ENCODE measurements at places on chromosomes 6 and 20. TPM values are rescaled to one million over a fixed set of nuclear protein-coding genes. Genes with fewer than 3 reads are reported as not detected.

- no peak for DNase-seq
Measured at GRCh38 chr6:20068421-20068988, 143.8 kb downstream of the MBOAT1 start.

- peak; percentile 6 for DNase-seq
Measured at GRCh38 chr20:19275630-19276071, 63.2 kb downstream of the SLC24A3 start.

DNA sequence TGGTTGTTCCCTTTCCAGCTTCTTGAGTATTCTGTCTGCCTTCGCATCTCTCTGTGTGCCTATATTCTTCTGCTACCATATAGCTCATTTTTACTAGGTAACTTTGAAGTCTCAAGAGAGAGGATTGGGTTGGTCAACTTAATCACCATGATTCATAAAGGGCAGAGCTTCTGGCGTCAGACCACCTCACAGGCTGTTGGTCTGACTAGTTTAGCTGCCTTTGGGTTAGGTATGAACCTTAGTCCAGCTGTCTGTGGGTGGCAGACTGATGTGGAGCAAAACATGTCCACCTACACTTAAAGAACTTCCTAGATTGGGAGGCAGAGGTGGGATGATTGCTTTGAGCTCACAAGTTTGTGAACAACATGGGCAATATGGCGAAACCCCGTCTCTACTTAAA, 192.2 kb upstream of the SGK1 start:
- no peak for DNase-seq

- DNase-seq = no peak
Measured at GRCh38 chr6:22637782-22638181, 68.4 kb downstream of the HDGFL1 start.

- no peak for DNase-seq
Measured at GRCh38 chr6:165986914-165987482, 180.7 kb downstream of the TBXT start.

DNA sequence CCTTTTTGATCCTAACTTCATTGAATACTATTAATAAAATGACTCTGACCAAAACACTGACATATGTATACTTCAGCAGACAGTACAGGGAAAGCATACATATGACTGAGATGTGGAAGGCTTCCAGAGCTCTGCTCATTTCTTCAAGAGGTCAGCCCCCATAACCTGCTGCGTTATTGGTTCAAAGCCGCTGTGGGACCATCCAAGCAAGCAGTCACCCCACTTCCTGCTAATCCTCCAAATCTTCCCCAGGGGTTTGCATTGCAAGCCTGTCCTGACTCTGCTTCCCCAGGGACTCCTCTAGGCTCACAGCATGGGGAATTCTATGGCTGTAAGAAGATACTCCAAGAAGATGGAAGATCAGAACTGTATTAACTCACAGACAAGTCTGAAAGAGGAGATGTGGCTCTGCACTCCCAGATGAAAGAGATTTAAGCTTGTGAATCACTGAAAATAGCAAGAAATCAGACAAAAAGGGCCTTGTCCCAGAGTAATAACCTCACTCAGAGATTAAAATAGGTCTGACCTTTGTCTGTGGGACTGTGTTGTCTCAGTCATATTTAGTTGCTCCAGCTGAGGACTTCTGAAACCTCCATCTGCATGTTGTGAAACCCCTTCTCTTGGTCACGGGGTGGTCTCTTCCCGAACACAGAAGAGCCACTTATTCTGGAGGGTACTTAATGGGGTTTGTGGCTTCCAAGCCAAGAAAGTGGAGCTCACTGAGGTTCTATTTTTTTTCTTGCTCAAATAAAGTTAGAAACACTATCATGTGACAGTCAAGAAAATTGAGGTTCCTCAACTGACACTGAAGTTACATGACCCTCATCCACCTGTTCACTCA, 101.5 kb upstream of the MARCKS start:
- no peak for DNase-seq

DNA sequence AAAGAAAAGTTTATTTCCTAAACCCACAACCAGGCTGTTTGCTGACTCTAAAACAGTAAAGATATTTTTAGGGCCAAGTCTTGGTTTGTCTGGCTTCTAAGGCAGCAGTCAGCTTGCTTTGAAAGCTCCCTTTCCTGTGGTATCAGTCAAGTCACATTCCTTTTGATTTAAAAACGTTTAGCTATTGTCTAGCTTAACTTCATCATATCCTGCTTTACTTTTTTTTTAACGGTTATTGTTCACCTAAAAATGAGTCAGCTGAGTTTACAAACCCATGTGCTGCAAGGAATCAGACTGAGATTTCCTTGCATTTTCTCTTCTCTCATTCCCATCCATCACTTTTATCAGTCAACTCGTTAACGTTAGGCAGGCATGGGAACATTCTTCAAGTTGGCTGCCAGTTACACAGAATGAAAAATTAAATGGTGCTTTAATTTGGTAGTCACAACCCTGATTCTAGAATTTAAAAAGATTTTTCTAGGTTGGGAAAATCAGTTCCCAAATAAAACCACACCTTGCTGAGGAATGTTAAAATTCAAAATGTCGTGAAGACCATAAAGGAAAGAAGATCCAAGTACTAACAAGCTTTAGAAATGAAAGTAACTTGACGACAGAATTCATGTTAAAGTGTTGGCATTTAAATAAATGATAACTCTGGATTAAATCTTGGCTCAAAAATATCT, 45.9 kb downstream of the ELOVL5 start:
- DNase-seq = peak; percentile 80

DNA sequence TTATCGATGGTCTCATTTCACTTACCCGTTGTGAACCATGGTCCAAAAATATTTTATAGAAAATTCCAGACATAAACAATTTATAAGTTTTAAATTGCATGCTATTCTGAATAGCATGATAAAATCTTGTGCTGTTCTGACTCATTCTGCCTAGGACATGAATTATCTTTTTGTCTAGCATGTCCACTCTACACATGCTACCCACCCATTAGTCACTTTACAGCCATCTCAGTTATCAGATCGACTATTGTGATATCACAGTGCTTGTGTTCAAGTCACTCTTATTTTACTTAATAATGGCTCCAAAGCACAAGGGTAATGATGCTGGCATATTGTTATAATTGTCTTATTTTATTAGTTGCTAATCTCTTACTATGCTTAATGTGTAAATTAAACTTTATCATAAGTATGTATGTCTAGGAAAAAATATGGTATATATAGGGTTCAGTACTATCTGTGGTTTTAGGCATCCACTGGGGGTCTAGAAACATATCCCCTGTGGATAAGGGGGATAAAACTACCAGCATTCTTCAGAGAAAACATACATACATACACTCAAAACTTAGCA, 252.0 kb upstream of the HTR1E start:
- DNase-seq = no peak

DNA sequence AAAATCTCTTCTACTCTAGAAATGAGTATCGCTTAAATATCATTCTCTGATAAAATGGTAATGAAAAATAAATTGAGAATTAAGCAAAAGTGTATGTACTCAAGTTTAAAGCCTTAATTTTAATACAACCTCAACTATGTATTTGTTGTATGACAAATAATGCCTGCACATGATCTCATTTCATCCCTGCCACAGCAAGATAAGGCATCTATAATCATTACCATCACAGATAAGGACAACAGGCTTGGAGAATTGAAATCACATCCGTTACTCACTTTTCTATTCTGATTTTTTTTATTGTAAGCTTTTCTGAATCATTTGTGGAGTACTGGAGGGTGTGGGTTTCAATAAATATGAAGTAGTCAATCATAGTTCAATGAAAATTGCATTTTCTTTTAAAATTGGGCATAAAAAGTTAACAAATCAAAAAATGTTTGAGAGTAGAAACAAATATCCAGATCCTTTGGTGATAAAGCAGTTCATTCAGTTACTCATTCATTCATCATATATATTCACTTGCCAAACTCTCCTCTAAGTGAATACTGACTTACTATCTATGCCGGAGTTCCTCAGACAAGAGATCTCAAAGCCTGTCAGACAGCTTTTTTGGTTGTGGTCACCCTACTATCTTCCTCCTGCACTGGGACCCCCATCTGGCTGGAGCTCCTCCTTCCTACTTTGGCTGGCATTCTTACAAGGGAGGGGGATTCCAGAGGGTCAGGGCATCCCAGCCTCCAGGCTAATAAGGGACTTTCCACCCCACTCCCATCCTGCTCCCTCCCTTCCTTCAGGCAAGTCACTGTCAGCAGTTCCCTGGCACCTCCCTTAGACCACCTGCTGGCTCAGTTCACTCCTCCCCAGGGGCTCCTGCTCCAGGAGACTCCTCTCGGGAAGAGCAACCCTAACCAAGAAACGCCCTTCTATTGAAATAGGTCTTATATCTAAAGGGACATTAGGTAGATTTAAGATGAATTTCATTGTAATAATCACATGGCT, 118.6 kb downstream of the OGFRL1 start:
- DNase-seq = no peak

DNA sequence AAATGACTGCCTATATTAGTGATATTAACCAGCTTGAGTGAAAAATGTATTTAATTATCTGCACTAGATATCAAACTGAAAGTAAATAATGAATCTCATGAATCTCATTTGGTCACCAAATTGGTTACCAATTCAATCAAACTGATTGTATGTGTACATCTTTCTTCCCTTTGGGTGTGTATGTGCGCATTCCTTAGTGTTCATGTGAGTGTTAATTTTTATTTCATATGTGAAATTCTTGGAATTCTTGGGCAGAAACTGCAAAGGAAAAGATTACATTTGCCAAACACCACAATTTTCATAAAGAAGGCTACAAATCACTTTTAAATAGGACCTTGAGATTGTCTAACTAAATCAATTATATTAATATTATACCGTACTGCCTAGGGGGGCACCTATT, 648.4 kb upstream of the MARCKS start:
- DNase-seq = no peak

DNA sequence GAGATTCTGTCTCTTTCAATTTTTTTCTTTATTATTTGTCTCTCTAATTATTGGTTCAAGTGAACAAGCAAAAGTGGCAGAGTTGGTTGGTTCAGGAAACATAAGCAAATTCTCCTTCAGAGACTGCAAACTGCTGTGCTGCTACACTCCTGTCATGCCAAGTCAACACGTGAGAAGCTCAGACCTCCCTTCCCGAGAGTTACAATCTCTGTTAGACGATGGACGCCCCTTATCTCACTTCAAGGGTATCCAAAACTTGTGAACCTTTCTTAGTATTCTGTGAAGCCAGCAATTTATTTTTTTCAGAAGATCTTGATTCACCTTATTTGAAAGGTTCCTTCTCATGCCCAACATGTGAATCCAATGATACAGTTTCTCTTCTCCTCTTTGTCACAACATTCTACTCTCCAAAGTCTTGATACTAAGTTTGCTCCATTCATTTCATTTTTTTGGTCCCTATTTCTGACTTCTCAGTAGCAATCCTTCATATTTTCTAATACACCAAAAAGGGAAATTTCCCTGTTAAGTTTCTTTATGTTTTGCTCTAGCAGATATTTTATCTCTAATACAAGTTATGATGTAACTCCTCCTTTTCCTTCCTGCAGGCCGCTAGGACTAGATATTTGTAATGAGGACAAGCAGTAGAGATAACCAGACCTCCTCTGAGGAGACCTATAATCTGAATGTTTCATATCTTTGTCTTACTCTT, 448.8 kb upstream of the CITED2 start:
- no peak for DNase-seq

GRCh38 chr6:18513253-18513798, 126.2 kb downstream of the RNF144B start:
- DNase-seq = no peak

DNA sequence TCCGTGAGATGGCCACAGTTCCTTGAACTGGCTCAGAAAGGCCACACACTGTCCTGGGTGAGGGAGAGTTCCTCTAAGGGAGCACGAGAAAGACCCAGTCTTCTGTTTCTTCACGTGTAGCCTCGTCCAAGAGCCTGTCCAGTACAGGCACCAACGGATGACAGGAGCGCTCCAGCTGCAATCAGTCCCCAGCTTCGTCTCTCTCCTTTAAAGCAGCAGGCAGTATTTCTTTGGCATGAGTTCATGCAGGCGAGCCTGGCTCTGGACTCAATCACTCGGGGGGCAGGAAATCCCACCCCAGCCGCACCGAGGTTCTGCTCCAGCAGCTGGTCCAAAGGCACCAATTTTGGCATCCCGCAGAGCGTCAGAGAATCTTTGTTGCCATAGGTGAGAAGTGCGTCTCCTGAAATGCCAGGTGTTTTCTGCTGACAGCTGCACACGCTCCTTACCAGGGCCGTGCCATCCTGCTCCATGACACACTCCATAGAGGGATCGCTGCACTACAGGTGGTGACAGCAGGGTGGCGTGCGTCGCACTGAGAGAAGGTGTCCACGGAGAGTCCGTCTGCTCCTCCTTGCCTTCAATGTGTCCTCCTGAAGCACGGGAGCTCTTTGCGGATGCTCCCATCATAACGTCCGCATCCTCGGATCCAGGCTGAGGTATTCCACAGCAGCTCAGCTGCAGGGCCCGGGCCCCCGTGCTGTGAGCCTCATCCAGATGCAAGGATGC, 59.6 kb upstream of the AFDN start:
- no peak for DNase-seq

DNA sequence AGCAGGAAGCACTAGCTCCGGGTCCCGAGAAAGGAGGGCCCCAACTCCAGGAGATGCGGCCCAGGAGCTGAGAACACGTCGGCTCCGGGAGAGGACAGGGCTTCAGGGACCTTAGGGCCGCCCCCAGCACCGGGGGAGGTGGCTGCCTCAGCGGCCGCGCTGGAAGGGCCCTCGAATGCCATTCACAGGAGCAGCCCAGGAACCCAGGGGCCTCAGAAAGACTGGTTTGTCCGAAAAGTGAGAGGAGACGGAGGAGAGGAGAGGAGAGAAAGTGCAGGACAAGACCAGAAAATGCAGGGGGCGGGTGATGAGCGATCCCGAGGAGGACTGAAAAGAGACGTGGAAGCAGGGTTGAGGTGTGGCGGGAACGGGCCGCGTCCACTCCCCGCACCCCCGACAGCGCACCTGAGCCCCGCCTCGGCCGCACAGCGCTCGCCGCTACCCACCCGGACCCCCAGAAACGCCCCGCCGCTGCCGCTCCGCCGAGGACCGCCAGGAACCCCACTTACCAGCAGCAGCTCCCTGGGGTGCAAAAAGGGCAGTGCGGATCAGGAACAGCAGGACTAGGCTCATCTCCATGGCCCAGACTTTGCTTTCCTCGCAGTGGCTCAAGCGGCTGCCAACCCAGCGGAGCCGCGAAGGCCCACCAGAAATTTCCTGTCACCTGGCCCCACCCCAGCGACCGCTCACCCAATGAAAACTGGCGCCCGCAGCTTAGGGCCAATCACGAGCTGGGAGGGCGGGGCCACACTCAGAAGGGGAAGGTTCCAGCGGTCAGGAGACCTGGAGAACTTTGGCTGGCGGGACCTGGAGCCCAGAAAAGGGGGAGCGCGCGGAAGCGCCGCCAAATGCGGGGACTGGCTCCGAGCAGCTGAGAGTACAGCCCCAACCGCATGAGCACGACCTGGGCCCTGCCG, 25.4 kb downstream of the HLA-F start:
- DNase-seq = peak; percentile 86

DNA sequence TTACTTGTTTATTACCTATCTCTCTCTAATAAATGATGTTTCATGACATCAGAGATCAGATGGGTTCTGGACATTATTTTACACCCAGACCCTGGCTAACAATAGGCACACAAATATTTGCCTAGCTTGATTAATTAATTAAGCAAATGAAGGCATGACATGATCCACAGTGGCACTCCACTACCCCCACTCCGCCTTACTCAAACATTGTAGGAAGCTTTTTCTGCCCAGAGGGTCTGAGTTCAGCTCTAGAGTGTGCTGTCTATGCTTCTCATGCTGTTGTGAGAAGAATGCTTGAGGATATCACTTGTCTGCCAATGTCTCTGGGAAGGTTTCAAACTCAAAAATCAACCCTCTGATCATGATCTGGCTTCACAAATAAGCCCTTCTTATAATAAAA, 45.0 kb downstream of the TRAM2 start:
- DNase-seq = no peak

Gene CRISP2
- total RNA-seq = 0.23 TPM

Gene NEURL2
- total RNA-seq = 1.8 TPM

Gene MUCL3
- total RNA-seq = not detected

Gene NMBR
- total RNA-seq = not detected

Gene PLEKHG1
- total RNA-seq = 6.3 TPM

All from H4 (cell line).